ENCODE measurements at places on chromosomes 1 and 21.
A peak's percentile ranks its signal among the peaks of the same experiment; 100 is the strongest.

DNA sequence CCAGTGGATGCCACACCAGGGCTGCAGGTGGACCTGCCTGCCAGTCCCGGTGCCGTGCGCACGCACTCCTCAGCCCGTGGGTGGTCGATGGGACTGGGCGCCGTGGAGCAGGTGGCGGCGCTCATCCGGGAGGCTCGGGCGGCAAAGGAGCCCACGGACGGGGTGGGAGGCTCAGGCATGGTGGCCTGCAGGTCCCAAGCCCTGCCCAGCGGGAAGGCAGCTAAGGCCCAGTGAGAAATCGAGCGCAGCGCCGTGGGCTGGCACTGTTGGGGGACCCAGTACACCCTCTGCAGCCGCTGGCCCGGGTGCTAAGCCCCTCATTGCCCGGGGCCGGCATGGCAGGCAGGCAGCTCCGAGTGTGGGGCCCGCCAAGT lies 1171.8 kb upstream of the B3GALT2 start:
- no peak for DNase-seq

DNA sequence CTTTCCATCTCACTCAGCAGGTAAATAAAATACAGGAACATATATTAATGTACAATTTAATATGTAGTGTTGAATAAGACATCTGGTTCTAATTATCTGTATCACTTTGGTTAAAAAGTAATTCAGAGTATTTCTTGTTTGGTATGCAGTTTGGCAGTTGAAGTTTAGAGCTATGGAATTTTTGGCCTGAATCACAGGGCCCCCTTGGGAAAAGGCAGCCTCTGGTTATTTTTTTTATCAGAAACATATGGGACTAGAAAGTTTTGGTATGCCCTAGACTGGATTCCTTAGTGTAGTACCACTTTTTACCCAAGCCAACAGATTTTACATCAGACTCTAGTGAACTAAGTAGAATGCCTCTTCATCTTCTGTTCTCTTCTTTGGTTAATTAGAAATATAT lies 26.4 kb downstream of the CNST start:
- DNase-seq, result no peak

DNA sequence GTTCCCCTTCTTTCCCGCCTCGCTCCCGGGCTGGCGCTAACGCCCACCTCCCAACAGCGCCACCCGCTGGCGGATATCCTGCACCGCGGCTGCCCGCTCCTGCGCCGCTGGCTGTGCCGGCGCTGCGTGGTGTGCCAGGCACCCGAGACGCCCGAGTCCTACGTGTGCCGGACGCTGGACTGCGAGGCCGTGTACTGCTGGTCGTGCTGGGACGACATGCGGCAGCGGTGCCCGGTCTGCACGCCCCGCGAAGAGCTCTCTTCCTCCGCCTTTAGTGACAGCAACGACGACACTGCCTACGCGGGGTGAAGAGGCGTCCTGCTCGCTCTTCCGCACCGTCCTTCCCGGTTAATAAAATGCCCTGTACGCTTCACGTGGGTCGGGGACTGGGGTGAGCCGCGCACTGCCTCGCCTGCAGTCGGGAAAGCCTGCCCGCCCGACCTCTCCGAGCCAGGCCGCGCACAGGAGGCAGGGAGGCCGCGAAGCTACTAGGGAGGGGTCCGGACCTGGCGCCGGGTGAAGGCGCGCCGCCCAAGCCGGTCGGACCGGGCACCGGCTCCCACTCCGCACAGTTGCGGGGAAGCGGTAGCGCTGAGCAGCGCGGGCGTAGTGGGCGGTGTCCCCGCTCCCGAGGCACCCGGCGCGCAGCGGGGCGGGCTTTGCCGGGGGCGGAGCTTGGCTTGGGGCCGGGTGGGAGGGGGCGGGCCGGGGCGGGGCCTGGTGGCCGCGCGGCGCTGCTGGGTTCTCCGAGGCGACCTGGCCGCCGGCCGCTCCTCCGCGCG lies at the start of gene ADAM15:
Gene ADAM15 (plus strand): TSS at position 757 of the 782 bp plus-strand sequence. CDS start 71 bp downstream, outside the sequence.
- peak; percentile 68 for DNase-seq

- peak; percentile 68 for DNase-seq
Measured at GRCh38 chr21:31509194-31510017, 150.1 kb upstream of the SOD1 start.

GRCh38 chr21:31273278-31273677 lies 70.8 kb downstream of the TIAM1 start:
- DNase-seq, result no peak

- DNase-seq, result no peak
Measured at GRCh38 chr1:8711873-8712412, 105.5 kb downstream of the RERE start.

- no peak for DNase-seq
Measured at GRCh38 chr1:176601348-176601747, 138.4 kb downstream of the PAPPA2 start.

DNA sequence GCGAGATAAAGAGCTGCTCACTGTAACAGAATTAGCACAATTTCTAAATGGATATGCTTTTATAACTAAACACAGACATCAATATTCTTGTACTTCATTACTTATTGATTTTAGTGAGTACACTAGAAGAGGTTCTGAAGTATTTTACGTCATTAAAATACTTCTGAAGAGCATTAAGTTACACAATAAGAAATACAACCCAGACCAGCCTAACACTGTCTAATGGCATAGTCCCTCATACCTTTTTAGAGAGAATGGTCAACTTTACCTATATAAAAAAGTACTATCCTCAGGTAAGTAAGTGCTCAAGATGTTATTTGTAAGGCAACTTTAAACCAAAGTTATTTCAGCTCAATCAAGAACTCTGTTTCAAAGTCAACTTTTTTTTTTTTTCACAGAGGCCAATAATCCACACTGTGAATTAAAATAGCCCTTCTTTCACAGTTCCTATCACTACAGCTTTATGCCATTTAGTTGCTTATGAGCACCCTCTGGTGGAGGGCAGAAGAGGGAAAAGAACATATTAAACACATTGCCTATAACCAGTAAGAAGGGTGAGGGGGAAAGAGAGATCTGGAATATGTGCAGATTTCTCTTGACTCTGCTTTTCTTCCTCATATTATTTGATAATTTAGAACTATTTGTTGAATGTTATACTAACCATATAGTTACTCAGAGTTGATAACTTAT lies 182.1 kb upstream of the DMRTA2 start:
- DNase-seq, result no peak

GRCh38 chr1:3033790-3034090 lies 12.5 kb downstream of the ACTRT2 start:
- no peak for DNase-seq

DNA sequence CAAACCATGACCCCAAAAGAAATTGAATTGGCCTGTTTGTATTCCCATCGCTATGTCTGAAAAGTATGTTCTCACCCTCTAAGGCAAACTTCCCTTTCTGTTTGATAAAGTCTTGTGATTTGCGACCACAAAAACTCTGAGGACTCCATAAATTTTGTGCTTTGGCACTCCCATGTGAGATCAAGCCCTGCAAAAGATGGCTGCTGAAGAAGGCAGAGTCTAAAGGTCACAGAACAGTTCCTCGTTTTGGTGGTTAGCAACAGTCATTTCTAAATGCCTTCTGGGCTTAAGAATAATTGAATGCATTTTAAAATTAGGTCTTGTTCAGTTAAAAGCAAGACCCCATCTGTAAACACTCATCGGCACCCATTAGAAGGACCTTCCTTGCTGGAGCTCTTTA lies 441.6 kb downstream of the OMA1 start:
- DNase-seq, result no peak

GRCh38 chr1:174352883-174353608 lies 94.7 kb upstream of the GPR52 start:
- DNase-seq, result no peak

DNA sequence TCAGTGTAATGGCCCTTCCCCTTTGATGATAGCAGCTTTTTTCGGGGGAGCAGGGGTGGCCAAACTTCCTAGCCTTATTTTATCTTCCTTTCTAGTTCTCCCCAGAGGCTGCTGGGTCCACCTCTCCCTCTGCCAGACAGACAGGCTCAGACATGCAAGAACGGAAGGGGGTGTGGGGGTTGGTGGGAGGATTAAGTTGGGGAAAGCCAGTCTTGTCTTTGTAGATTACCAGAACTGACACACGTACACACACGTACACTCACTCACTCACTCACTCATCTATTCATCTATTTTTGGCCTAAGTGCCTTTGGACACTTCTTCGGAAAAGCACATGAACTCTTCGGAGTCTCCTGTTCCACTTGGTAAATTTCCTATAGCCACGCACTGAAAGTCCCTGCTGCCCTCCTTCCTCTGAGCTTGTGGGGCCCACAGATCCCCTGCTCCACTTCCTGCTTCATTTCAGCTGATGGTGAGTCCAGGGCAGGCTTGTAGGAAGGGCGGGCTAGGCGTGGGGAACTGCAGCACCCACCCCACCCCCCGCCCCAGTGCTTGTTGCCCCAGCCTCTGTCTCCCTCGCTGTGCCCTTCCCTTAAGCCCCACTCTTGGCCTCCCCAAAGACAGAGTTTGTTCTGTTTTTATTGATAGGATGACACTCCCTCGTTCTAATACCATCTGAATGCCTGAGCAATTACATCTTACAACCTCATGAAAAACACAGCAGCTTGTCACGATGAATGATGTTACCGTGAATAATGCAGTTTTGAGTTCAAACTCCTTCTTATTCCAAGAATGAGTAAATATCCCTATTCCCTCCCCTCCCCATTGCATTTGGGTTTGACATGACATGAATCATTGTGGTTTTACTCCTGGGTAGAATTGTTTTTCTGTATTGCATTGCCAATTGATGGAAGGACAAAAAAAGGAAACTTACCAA lies 60.7 kb upstream of the ATP5PO start:
- DNase-seq, result peak; percentile 37

DNA sequence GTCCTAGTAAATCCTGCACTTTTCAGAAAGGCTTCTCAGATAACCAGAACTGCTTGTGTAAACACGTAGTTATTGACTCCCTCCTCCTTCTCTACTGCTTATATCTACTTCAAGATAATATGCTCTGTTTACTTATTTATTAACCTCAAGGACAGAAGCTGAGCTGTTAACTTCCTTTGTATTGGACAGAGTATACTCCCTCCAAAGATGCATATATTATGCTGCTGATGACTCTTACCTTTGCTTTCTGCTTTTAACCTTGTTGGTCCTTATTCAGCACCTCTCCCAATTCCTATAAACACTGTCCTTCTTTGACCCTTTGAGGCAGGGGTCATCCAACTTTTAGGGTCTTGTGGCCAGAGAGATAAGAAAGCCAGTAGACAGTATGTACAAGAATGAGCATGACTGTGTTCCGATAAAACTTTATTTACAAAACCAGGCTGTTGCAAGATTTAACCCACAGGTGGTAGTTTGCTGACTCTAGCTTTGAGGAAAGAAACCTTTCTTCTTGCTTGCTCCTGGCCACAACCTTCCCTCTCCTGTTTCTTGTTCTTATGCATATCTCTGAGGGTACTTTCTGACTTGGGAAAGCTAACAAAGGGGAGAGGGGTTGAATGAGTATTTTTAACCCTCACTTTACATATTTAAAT lies 4.9 kb downstream of the TPM3 start:
- no peak for DNase-seq

DNA sequence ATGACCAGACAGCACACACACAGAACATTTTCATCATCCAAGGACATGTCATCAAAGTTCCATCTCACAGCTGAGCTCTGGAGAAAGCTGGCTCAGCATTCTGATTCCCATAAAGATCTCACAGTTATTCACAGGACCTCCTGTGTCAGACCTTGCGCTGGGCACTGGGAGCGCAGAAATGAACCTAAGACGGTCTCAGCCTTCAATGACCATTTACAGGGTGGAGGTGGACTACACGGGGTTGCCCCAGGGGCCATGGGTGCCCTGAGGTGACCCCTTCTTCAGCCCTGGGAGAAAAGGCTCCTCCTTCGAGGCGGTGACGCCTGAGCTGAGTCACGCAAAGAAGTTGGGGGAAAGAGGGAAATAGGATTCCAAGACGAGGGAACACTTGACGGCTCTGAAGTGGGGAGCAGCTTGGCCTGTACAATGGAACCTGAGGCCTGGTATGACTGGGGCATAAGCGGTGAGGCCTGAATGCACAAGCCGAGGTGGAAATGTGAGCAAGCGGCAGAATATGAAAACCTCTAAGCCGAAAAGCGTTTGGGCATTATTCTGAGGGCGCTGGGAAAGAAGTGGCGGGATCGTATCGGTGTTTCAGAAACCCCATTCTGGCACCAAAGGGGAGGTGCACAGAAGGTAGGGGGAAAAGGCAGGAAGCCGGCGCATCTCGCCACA lies 797 bp downstream of the CC2D1B start:
- no peak for DNase-seq

- no peak for DNase-seq
Measured at GRCh38 chr1:194469282-194469681, 1282.9 kb upstream of the B3GALT2 start.

GRCh38 chr1:12566484-12567287 lies 51.3 kb downstream of the DHRS3 start:
- DNase-seq, result no peak

GRCh38 chr21:33541105-33541711 lies 709 bp downstream of the GART start:
- DNase-seq, result no peak

DNA sequence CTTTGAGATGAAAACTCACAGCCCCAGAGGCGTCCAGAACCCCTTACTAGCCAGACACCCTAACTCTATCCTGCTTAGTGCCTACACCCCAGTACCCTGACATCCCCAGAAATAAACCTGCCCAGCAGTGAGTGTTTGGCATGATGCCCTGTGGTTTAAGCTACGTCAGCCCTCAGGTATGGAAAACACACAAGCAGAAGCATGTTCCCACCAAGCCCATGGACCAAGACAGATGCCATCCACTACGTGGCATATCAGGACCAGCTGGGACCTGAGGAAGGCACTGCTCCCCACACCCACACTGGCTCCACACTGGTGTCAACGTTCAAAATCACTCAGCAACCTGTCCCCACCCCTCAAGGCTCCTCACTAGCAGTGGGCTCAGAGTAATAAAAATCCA lies 116.4 kb downstream of the SYT2 start:
- DNase-seq, result no peak

DNA sequence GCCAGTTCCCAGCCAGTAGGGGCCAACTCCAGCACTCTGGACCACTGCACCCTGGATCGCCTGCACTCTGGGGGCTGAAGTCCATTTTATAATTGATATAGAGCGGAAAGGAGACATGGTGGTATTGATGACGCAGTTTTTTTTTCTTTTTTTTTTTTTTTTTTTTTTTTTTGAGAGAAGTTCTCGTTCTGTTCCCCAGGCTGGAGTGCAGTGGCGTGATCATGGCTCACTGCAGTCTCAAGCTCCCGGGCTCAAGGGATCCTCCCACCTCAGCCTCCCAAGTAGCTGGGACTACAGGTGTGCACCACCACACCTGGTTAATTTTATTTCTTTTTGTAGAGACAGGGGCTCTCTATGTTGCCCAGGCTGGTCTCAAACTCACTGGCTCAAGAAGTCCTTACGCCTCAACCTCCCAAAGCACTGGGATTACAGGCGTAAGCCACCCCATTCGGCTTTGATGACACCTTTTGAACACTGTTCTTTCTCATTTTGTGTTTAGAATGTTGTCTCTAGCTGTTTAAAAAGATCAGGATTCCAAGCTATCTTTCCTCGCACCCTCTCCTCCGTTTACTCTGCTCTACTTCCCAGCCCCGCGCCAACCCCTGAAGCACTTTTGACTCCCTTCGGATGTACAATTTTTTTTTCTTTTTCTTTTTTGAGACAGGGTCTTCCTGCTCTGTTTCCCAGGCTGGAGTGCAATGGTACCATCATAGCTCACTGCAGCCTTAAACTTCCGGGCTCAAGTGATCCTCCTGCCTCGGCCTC lies 960 bp downstream of the MX2 start:
- no peak for DNase-seq

- DNase-seq, result no peak
Measured at GRCh38 chr1:94014087-94014486, 104.9 kb upstream of the GCLM start.

Measured in stimulated activated CD4-positive, alpha-beta T cell treated with anti-CD3 and anti-CD28 coated beads, Interleukin-15, amount 100 ng/mL, for 1 hour (primary cell).